ENCODE measurements at places on chromosomes 13 and 19.

- no peak for DNase-seq
Observed at GRCh38 chr19:40278361-40279035, 6.6 kb downstream of the AKT2 start.

GRCh38 chr19:3762130-3762473 is 380 bp upstream of the MRPL54 start:
- DNase-seq = no peak

DNA sequence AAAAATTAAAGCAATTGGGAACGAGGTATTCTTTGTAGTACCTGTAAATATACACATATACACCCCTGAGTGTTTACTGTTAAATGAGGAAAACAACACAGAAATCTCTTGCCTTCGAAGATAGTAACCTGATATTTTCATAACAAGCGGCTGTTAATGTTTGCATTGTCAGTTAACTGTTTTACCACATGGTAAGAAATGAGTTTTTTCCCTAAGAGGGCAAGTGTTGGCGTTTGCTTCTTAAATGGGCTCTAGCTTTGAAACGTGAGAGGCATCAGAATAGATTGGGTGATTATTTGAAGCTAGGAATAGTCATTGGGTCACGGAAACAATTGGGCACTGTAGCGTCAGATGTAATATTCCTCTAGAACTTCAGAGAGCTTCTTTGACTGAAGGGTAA is 22.0 kb upstream of the UPF3A start:
- no peak for DNase-seq

DNA sequence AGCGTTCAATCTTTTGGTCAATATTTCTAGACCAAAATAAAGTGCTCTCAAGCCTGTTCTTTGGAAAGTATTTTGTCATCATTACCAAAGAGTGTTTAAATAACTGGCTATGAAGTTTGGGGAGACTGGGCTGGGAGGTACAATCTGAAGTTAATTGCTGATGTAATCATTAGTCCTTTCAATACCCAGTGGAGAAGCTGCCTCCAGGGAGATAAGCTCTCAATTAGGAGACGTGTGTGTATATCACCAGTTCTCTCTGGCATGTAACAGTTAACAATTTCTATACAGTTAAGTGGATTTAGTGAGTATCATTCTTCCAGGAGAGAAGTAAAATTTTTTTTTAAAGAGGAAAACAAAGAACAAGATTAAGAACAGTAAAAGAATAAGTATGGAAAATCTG is 1.4 kb downstream of the COL4A1 start:
- DNase-seq = no peak

GRCh38 chr19:53927739-53928138 is 18.7 kb downstream of the CACNG7 start:
- peak; percentile 97 for DNase-seq

GRCh38 chr13:25943658-25944057 is 108.2 kb downstream of the SHISA2 start:
- DNase-seq = no peak

Data from GM23338 (cell line).